ENCODE measurements at places on chromosomes 3 and 15. TPM values are rescaled to one million over a fixed set of nuclear protein-coding genes. Genes with fewer than 3 reads are reported as not detected.

The UPK1B gene
- under 0.01 TPM for total RNA-seq

The HYKK gene
- total RNA-seq = 0.49 TPM

The ANKRD34C gene
- under 0.01 TPM for total RNA-seq

The MUC13 gene
- total RNA-seq = not detected

The CORO2B gene
- total RNA-seq = 28.0 TPM

The SLCO3A1 gene
- 9.3 TPM for total RNA-seq
